ENCODE measurements at places on chromosomes 13 and 19.

DNA sequence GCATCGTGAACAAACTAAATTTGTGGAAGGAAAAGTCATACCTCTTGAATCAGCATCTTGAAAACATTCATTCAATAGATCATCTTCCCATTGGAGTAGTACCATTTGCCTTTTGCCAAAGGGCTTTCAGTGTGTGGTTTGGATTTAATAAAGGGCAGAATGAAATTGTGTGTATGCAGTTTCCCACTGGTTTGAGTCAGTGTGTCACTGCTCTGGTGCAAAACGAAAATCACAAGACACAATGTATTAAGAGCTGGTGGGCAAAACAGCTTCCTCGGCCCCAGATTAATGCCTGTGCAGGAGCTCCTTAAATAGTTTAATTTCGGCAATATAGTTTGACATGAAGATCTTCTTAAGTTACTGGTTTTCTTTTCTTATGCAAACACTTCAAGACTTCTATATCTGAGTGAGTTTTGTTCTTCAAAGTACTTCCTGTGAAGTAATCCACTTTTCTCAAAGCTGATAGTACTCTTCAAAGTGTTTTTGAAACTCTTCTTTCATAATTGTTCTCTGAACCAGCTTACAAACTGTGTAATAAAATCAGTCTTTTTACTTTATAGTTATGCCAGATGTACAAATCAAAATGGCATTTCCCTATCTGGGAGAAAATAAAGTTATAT lies 32.1 kb downstream of the RASL11A start:
- no peak for DNase-seq

- DNase-seq: no peak
These were observed 3.4 kb downstream of the ZNF430 start for GRCh38 chr19:21023901-21024300.

- no peak for DNase-seq
These were observed 17.7 kb upstream of the OVOL3 start for GRCh38 chr19:36093146-36093662.

DNA sequence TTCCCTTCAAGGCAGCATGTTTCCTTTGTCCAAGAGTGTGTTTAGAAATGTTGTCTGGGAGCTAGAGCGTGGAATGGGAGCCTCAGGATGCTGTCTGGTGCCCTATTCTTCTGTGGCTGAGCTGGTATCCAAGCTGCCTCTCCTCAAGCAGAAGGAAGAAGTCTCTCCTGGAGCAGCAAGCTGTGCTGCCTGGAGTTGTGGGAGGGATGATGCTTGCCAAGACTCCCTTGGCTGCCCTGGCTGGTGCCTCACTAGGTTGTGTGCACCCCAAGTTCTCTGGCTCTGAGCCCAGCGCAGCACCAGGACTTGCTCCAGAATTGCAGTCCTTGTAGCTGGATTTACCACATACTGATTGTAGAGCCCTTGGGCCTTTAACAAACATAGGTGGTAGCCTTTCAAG lies 4.7 kb upstream of the CYP4F3 start:
- DNase-seq: no peak

DNA sequence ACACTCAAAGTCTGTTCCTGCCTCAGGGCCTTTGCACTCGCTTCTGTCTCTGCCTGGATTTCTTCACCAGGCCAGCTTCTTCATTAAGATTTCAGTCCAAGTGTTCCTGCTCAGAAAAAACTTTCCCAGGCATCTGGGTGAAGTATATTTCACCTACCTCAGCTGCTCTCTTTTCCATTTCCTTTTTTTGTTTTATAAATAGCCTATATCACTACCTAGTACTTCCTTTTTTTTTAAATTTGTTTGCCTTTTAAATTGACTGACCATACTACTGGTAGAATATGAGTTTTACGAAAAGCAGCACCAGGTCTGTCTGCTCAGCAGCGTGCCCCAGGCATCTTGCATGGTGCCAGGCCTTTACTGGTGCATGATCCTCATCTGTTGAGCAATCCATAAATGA lies 1064.4 kb downstream of the UQCRFS1 start:
- DNase-seq: no peak

DNA sequence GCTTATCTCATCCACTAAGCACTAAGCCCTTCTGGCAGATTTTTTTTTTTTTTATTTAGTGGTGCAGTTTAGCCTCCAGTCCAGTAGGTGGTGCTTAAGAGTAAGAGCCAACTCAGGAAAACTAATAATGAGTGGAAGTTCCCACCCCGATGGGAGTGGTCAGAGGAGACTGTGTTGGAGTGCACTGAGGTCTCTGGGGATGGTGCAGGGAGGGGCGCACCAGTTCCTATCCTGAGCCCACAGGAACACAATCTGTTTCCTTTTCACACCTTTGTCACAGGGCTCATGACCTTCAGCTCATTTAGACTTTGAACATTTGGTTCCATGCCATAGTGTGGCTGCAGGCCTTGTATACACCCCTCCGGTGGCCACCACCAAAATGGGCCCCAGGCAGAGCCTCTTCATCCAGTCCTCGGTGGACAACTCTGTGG lies 367.4 kb downstream of the SPRY2 start:
- no peak for DNase-seq

GRCh38 chr19:40464059-40465024 lies 1.2 kb downstream of the BLVRB start:
- DNase-seq: peak; percentile 44

GRCh38 chr13:110801044-110801443 lies 87.5 kb downstream of the ING1 start:
- no peak for DNase-seq

DNA sequence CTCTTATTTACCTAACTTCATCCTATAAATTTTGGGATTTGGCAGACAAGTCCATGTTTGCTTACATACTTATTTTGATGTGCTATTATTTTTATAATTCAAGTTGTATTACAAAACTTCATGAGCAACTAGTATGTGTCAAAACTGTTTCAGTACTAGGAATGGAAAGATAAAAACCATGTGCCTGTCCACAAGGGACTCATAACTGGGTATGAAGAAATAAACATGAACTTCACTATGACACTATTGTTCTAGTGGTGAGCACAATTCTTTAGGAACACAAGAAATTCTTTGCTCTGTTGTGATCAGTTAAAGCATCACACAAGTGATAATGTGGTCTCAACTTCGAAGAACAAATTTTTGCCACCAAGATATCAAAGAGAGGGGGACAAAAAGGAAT lies 97.5 kb upstream of the FBXL3 start:
- no peak for DNase-seq

- DNase-seq: no peak
These were observed 115.0 kb upstream of the SLC7A1 start for GRCh38 chr13:29710511-29710910.

- DNase-seq: no peak
These were observed 20.8 kb downstream of the ZSCAN5C start for GRCh38 chr19:56222901-56223300.

Data from NCI-H1436 (cell line).